Bone marrow (tissue), 2 donors: ENCODE measurements at places on chromosomes 16 and 17.

- no peak for DNase-seq
These were observed 89.4 kb downstream of the CFDP1 start for GRCh38 chr16:75343941-75344340.

DNA sequence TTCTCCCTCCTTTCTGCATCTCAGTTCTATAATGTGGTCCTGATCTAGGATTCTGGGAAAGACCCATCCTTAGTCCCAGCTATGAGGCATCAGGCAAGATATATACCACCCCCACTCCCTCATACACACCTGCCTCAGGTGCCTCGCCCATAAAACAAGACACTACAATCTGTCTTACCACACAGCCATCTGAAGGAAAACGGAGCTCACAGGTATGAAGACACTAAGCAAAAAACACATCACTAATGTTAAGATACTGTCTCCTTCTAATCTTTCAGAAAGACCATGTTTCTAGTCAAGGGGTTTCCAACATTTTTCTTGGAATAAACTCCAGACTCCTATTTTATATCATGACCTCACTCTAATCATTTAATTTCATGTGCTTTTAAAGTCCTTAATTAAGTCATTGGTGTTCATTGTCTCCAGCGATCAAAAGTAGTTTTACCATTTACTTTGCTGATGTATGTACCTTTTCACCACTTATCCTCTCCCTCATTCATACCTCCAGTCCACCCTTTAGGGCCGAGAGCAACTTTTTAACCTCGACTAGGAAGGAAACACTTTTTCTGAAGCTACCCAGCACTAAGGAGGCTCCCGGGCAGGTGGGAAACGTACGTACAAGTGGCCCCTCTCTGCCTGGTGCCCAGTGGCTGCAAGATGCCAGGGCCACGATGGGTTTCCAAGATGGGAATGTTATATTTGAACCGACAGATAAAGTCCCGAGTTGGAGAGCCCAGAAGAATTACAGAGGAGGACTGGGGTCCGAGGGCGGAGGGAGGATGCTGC lies 979 bp downstream of the MAP3K14 start:
- no peak for DNase-seq

- no peak for DNase-seq
These were observed 517.6 kb downstream of the MAF start for GRCh38 chr16:79082970-79083369.

DNA sequence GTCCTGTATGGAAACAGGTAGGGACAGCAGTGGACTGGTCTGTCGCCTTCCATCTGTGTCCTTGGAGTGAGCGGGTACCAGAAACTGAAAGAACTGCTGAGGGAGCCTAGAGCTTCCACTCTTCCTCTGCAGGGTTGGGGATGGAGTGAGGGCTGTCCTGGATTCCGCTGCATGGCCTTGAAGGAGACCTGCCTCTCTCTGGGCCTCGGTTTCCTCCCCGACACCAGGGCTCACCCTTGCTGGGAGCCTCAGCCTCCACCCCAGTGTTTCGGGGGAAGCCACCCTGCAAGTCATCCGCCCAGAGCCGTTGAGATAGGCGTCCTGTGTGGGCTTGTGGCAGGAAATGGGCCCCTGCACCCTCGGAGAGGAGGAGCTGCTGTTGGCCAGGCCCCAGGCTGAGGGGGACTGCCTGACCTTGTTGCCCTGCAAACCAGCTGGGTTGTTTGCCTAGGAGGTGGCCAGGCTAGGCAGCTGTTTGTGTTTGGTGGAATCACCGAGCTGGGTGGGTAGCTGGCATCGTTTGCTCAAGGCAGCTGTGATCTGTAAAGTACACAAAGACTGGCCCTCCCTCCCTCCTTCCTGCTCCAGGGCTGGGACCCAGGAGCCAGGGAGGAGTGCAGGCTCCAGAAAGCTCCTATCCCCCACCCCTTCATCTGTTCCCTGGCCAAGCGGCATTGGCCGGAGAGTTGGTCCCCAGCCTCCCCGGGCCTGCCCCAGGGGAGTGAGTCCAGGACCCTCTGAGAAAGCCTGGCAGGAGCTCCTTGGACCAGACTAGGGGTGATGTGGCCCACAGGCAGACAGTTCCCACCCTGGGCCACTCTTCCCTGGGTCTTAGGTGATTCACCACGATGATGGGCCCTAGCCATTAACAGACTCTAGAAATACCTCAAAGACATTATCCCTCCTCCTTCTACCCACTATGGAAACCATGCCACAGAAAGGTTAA lies 1.3 kb downstream of the RAB37 start:
- DNase-seq: no peak

GRCh38 chr17:63126607-63127006 lies 160.6 kb downstream of the TANC2 start:
- no peak for DNase-seq

DNA sequence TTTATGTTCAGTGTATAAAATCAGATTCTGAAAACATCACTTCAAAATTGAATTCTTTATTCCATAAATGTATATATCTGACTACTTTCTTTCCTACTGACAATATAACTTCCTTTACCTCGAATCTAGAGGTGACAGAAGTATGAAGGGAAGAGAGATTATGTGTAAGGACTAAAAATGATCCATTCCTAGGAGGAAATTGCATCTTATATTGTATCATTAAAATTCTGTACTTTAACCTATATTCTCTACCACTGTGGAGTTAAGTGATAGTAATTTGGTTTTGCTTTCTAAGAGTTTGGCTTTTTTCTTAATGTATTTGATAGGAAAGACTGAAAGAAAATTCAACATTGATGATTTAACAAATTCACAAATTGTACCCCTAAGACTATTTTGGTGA lies 11.4 kb downstream of the MYH4 start:
- DNase-seq: no peak

DNA sequence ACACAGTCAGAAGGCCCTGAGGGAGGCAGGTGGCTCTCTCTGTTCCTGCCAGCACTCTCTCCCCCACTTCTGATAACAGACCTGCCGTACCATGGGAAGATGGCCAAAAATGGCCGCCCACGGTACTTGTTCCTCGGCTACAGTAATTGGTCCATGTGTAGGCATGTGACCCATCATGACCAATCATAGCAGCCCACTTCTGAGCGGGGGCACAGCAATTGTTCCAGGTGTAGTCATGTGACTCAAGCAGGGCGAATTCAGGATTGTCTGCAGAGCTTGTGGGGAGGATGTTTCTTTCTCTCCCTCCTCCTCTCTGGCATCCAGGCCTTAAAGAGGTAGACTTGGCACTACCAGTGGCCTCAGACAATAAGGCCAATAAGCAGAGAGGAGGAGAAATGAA lies 250.4 kb downstream of the MRTFB start:
- DNase-seq: no peak

DNA sequence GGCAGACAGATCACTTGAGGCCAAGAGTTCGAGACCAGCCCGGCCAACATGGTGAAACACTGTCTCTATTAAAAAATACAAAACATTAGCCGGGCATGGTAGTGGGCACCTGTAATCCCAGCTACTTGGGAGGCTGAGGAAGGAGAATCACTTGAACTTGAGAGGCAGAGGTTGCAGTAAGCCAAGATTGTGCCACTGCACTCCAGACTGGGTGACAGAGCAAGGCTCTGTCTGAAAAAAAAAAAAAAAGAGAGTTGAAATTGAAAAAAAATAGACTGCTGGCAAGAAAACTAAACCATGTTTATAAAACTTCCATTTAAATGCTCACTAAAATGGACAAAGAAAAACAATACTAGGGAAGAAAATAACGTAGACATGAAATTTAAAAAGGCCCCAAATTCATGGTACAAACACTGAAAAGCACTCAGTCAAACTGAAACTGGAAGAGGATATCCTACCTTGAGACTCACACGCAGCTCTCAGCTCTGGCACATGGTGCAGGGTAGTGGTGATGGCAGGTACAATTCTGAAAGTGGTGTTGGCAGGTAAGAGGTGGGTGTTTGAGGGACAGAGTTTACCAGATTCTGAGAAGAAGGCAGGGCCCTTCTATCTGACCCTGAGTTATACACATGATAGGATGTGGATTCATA lies 19.3 kb downstream of the CNTROB start:
- DNase-seq: no peak

DNA sequence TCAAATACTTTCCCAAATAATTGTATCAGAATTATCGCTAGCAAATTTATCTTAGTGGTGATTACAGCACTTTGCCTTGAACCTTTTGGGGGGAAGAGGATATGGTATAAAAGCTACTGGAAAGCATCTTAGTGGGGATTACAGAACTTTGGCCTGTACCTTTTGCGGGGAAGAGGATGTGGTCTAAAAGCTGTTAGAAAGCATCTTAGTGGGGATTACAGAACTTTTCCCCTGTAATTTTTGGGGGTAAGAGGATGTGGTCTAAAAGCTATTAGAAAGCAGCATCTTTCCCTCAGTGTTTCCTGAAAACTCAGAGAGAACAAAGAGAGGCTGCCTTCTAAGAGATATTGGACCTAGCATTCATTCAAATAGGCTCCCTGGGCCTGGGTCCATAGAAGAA lies 4.1 kb downstream of the SLFN12 start:
- no peak for DNase-seq

DNA sequence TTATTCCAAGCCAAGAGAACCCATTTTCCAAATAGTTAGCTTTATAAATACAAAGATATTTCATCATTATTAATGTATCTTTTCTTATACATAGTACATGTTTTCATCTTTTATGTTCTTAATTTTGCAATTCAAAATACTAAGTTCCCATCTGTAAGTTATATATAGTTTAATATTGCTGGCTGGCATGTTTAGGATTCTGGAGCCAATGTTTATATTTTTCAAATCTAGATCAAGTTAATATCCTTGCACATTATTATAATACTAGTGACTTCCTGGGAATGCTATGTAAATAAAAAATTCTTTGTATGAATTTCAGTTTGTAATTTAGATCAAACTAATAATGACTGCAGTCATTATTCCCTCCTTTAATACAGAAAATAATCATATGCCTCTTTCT lies 189.7 kb downstream of the CNTNAP4 start:
- DNase-seq: no peak

DNA sequence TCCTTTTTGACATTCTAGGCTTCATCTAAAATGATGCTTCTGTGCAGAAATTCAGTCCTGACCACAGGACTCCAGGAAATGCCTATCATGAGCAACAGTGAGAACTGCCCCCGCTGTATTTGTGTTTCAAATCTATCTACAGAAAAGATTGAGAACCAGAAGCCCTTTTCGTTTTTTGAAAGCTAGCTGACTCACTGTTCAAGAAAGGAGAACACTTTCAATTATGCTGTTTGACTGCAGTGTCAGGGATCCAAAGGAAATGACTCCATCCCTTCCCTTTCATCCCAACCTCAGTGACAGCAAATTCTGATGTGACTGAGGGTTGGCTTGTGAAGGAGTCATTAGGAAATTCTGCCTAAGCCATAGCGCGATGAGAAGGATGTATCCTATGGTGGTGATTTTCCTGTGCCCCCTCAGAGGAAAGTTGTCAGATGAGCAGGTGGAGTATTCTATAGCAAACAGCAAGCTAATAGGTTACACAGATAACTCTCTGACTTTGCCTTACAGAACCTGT lies 622.3 kb downstream of the TMEM114 start:
- DNase-seq: no peak

DNA sequence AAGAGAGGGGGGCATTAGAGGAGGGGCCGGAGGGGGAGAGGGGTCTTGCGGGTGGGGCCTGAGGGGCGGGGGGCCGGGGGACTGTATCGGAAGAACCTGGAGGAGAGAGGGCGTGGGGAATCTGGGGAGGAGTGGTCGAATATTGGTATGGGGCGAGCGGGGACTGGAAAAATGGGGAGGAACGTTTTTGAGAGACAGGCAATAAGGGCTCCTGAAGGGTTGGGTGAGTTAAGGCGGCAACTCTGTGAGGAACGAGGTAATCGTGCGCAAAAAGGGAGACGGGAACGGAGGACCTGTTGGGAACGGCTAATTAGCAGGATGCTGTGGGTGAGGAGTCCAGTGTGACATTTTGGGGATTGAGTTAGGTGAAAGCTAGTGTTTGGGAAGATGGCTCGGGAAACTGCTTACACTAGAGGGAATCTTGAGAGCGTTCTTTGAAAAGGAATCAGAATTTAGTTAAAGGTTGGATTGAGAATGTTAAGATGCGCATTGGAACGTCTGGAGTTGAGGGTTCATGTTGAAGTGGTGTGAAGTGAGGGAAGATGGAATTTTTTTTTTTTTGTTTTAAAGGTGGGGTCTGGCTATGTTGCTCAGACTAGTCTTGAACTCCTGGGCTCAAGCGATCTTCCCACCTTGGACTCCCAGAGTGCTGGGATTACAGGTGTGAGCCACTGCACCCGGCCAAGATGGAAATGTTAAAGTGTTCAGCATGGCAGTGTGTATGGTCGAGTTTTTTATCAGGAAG lies 662 bp downstream of the WIPF2 start:
- DNase-seq: peak; percentile 47

GRCh38 chr17:58354541-58355216 lies 2.7 kb upstream of the SUPT4H1 start:
- DNase-seq: no peak

GRCh38 chr17:12041312-12041711 lies 20.6 kb downstream of the MAP2K4 start:
- no peak for DNase-seq

GRCh38 chr16:74757349-74757748 lies 17.3 kb downstream of the FA2H start:
- DNase-seq: no peak

DNA sequence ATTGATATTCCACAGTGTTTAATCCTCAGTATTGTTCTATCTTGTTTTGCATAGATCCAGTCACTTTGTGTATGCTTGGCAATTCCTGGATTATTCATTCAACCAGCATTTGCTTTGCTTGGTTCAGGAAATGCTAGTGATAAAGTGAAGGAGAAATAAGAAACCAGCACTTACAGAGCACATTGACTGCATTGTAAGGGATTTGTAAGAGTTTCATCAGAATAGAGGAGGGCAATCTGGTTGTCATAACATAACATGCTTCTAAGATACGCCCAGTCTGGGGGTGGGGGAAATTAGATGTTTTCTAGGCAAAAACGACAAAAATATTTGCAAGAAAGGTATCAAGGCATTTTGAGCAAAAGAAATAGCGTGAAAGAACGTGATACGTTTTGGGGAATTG lies 40.4 kb downstream of the TNRC6A start:
- DNase-seq: no peak

GRCh38 chr16:69118468-69118867 lies 13.0 kb downstream of the HAS3 start:
- no peak for DNase-seq

- DNase-seq: no peak
These were observed 1.0 kb downstream of the MCRIP1 start for GRCh38 chr17:81831957-81832607.

- DNase-seq: peak; percentile 53
These were observed 245.7 kb downstream of the PRKCA start for GRCh38 chr17:66548158-66548557.

- no peak for DNase-seq
These were observed 6.8 kb downstream of the KIF19 start for GRCh38 chr17:74332763-74333283.

- no peak for DNase-seq
These were observed 156.3 kb downstream of the MSI2 start for GRCh38 chr17:57412520-57413096.

GRCh38 chr16:16021988-16022682 lies 72.7 kb downstream of the ABCC1 start:
- DNase-seq: peak; percentile 43

DNA sequence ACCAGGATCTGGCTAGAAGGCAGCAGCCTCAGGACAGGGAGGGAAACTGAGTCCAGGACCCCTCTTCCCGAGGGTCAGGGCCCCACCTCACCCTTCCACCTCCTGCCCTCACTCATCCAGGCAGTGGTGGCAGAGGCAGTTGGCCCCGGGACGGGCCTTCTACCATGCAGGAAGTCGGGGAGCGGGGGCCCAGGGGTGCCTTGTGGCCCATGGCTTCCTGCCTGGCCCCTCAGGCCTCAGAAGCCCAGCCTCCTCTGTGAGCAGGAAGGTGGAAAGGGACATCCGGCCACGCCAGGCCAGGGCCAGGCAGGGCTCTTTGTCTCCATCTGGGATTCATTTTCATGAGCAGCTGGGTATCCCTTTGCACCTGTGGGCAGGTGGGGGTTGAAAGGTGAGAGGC lies 58.5 kb downstream of the BAHCC1 start:
- no peak for DNase-seq
